ENCODE measurements at places on chromosomes 1 and 21.

GRCh38 chr1:11740258-11741192 lies 4.6 kb downstream of the AGTRAP start:
- no peak overlapping the region for H3K4me3 ChIP-seq
- H3K4me1 ChIP-seq: peaks cover 10% of the 10 kb centered on the region
- no peak overlapping the region for H3K27ac ChIP-seq
- H3K36me3 ChIP-seq: no peaks in the 10 kb centered on the region

DNA sequence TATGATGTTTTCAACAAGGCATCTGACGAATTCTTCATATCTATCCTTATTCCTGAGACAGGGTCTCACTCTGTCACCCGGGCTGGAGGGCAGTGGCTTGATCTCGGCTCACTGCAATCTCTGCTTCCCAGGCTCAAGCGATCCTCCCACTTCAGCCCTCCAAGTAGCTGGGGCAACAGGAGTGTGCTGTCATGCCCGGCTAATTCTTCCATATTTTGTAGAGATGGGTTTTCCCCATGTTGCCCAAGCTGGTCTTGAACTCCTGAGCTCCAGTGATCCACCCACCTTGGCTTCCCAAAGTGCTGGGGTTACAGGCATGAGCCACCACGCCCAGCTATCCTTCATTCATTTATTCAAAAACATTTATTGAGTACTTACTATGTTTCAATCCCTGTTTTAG lies 8.0 kb downstream of the YY1AP1 start:
- peaks cover 3% of the 10 kb centered on the region for H3K36me3 ChIP-seq
- H3K4me1 ChIP-seq: no peaks in the 10 kb centered on the region
- no peaks in the 10 kb centered on the region for H3K27me3 ChIP-seq
- no peak for DNase-seq
- no peak overlapping the region for H3K27ac ChIP-seq

- H3K4me3 ChIP-seq: no peak overlapping the region
- H3K36me3 ChIP-seq: no peaks in the 10 kb centered on the region
These were observed 39.7 kb downstream of the BACE2 start for GRCh38 chr21:41207401-41208375.

GRCh38 chr1:8431019-8431418 lies 113.1 kb downstream of the SLC45A1 start:
- DNase-seq: no peak
- no peak overlapping the region for H3K27ac ChIP-seq
- H3K36me3 ChIP-seq: no peaks in the 10 kb centered on the region

- H3K36me3 ChIP-seq: no peaks in the 10 kb centered on the region
- H3K4me3 ChIP-seq: no peak overlapping the region
- no peak for DNase-seq
- H3K27me3 ChIP-seq: no peaks in the 10 kb centered on the region
- H3K4me1 ChIP-seq: peaks cover 6% of the 10 kb centered on the region
These were observed 96.3 kb upstream of the KIF26B start for GRCh38 chr1:245058436-245058835.

- H3K36me3 ChIP-seq: no peaks in the 10 kb centered on the region
- no peak for DNase-seq
- no peak overlapping the region for H3K27ac ChIP-seq
- no peaks in the 10 kb centered on the region for H3K4me1 ChIP-seq
- no peak overlapping the region for H3K4me3 ChIP-seq
These were observed 124.6 kb downstream of the BACH1 start for GRCh38 chr21:29423099-29423870.

- H3K4me3 ChIP-seq: no peak overlapping the region
- DNase-seq: no peak
- no peaks in the 10 kb centered on the region for H3K4me1 ChIP-seq
- H3K27me3 ChIP-seq: no peaks in the 10 kb centered on the region
- H3K36me3 ChIP-seq: no peaks in the 10 kb centered on the region
These were observed 65.6 kb upstream of the ETS2 start for GRCh38 chr21:38740090-38740489.
